ENCODE measurements at places on chromosomes 11 and 22.
A peak's percentile ranks its signal among the peaks of the same experiment; 100 is the strongest.

DNA sequence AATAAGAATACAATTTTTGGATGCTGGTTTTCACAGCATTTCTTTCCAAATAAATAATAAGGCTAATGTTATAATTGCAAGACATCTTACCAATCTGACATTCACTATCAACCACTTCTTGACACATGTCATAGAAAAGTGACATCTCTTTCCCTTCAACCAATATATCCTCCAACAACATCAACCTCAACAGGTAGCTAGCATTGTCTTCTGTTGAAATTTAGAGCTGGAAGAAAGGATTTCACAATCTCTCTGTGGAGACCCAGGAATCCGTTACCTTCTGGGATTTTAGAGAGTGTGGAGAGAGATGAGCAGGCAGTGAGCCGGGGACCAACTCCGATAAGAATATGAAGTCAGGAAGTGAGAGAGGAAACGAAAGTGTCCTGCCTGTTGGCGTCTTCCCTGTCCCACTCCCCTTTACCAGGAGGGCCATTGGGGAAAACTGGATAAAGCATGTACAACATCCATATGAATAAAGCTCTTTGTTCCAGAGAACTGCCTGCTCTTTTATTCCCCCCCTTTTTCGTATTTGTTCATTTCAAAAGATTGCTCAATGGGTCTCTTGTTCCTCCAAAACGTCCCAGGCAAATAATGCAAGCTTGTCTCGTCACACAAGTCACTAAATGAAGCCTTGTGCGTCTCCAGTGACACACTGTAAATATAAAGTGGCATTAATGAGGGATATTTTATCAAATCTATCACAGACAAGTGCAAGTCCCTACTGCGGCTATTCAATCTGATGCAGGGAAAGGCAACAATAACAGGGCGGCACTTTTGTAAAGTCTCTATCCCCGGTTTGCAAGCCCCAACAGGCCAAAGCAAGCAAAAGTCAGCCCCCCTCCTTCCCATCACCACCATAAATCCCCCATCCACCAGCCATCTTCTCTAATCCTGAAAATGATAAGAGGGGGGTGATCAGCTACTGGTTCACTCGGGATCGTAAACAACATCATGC lies 3.4 kb downstream of the CADM1 start:
- DNase-seq, result no peak

DNA sequence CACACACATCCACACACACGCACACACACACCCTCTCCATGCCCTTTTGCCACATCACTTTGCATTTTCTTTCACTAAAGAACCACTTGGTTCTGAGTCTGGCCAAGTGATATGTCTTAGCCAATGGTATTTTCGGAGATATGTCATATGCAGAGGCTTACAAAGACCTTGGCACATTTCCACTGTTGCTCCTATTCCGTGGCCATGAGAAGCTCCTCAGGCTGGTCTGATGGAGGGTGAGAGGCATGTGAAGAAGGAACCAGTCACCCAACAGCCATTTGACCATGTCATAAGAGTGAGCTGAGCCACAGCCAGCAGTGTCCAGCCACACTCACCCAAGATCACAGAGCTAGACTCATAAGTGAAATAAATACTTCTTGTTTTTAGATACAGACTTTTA lies 212.6 kb upstream of the NAV2 start:
- DNase-seq, result no peak

DNA sequence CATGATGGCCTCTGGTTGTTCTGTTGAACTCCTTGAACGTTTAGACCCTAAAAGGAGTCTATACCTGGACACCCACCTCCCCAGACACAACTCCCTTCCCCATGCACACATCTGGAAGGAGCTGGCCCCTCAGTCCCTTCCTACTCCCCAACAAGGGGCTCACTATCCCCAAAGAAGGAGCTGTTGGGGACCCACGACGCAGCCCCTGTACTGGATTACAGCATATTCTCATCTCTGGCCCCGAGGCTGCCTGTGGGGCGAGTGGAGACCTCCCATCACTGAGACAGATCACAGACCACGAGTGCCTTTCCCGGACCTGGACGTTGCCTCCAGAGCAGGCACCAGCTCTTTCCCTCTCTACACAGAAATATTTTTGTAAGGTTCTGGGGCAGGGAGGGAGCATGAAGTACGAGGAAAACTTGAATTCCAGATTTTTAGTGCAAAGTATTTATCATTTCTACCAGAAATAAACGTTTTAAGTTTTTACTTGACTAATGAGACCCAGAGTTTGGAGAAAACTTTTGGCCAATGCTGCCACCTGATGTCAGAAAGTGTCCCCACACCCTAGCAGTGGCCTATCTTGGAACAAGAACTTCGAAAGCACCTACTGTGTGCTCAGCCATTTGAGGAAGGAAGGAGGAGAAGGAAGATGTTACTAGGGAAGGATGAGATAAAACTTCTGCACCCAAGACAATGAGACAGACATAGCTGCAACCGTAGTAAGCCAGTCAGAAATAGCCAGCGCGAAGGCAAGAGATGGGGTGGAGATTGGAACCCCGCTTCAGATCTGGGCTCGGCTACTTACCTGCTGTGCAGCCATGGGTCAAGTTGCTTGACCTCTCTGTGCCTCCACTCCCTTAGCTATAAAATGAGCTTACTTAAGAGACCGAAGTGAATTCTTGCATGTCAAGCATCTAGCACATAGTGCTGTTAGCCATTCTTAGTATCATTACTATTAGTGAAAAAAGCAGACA lies 10.2 kb upstream of the POU2F3 start:
- DNase-seq, result no peak

- no peak for DNase-seq
Measured at GRCh38 chr11:27896096-27896495, 195.8 kb upstream of the BDNF start.

- no peak for DNase-seq
Measured at GRCh38 chr22:17990147-17990546, 34.2 kb downstream of the MICAL3 start.

GRCh38 chr22:30293026-30293425 lies 3.7 kb upstream of the CASTOR1 start:
- DNase-seq, result no peak

DNA sequence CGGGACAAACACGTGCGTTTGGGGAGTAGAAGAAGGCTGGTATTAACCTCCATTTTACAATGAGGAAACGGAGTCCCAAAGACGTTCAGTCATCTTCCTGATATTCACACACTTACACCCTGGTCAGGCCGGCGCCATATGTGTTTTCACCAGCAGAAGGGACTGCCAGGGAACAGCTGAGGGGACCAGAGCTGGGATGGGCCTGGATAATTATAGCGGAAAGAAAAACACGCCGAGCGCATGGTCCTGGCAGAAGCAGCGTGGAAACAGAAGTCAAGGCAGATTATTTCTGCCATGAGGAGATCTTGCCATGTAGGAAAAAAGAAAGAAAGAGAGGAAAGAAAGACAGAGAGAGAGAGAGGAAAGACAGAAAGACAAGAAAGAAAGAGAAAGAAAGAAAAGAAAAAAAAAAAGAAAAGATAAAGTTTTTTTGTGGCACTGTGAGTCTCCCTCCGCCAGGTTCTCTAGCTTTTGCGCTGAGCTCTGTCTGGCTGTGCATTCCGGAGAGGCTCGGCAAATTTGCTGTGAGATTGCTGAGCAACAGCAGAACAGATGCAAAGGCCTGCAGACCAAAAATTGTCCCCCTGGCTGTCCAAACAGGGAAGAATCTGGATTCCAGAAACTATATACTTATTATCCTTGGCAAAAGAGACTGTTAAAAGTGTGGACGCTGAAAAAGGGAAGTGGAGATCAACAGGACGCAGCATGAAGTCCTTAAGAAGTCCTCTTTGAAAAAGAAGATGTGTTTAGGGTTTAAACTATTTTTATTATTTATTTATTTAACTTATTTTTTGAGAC lies 1.3 kb upstream of the UCP2 start:
- no peak for DNase-seq

DNA sequence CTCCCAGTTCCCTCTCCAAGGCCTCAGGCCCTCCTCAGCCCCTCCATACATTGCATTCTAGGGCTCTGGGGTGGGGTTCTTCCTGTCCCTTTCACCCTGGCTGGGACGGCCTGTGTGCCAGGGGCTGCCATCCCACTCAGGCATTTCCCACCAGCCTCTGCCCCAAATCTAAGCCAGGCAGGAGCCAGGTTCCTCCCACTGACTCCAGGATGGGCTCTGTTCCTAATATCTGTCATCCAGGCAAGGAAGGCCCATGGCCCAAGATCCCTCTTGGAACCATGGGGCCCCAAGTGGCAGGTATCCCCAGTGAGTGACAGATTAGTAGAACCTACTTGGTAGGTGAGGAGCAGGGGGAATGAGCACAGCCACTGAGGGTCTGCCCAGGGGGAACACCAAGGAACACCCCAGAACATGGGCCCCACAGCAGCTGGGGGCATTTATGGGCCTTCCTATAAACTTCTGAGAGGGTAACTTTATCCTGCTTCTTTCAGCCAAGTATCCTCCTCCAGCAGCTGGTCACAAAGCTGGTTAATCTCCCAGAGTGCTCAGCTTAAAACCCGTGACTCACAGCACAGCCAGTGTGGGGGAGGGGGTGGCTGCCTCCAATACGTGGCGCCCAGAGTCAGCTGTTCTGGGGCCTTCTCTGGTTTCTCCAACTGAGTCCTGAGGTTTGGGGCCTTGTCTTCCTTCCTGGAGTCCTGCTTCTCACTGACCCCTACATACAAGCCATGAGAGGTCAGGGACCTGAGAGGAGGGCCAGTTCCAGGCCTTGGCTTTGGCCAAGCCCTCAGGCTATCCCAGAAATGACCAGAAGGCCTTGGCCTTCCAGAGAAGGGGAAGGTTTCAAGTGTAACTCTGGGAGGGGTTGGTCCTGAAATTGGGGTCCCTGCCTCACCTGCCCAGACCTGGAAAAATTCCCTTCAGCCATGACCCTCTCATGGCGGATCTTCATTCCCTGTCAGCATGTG lies 19.9 kb upstream of the MYOD1 start:
- no peak for DNase-seq

- DNase-seq, result no peak
Measured at GRCh38 chr11:15970506-15971214, 385.7 kb downstream of the SOX6 start.

DNA sequence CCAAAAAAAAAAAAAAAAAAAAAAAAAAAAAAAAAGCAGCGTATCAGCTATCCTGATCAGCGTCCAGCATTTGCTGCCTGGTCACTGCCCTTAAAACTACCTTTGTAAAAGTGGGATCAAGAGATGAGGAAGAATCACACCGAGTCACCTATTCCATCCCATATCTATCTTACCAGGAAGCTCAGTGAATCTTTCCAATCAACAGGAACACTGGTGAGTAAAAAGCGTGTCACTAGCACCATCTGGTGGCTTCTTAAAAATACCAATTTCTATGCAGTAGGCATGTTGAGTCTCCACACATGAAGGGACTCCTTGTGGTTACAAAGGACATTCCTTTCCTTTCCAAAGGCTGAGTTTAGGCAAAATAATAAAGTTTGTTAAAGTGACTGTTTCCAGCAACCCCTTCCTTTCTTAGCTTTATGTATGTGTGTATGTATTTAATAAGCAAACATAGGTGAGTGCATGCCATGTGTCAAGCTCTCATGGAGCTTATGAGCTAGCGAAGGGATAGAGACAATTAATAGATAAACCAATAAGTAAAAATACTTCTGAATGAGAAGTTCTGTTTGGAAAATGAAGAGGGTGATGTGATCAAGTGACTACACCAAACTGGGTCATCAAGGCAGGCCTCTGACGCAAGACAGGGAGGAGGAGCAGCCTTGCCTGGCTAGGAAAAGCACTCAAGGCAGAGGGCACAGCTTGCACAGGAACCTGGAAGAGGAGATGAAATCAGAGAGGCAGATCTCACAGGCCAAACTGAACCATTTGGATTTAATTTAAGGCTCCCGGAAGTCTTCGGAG lies 13.9 kb upstream of the TP53AIP1 start:
- DNase-seq, result peak; percentile 37

DNA sequence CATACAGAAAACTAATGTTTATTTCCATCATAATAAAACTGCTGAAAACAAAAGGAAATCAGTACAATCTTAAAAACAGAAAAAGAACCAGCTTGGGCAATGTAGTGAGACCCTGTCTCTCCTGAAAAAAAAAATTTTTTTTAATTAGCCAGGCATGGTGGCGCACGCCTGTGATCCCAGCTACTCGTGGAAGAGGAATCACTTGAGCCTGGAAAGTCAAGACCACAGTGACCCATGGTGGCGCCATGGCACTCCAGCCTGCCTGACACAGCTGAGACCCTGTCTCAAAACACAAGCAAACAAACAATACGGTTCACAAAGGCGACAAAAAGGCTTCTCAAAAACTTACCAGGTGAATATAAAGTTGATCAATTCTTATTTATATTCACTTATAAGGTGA lies 289.7 kb downstream of the BRD1 start:
- no peak for DNase-seq

GRCh38 chr11:32171445-32171844 lies 80.6 kb downstream of the RCN1 start:
- DNase-seq, result no peak

GRCh38 chr11:80584661-80585060 lies 1143.8 kb upstream of the TENM4 start:
- DNase-seq, result no peak

DNA sequence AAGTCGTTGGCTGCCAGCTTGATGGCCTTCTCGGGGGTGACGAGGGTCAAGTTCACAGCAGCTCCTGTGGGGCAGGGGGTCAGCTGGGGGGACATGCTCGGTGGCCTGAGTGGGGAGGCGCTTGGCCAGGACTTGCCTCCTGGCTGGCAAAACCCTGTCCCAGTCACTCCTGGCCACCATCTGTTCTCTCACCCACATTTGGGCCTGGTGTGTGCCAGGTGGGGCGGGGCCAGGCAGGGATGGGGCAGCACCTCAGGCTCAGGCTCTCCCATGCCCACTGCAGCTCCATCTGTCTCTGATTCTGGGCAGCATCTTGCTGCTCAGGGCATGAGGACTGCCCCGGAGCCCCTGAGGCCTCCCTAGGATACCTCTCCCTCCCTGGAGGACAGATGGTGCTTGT lies 3.7 kb upstream of the CEND1 start:
- no peak for DNase-seq

DNA sequence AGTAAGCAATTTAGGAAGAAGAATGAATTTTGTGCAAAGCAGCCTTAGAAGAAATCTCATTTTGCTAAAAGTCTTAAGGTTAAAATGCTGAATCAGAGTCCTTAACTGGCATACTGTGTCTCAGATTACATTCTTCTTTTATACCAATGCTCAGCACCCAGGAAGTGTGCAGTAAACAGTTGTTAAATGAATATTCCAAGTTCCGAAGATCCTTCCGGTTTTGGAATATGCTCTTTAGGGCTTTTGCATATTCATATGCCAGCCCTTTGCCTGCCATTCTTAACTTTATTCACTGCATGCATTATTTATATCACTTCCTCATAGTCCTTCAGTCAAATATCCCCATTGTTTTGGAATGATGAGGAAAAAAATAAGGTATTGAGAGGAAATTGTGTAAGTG lies 242.0 kb downstream of the DDX10 start:
- DNase-seq, result no peak

- DNase-seq, result no peak
Measured at GRCh38 chr11:58334708-58335107, 24.2 kb downstream of the OR5B17 start.

Measured in BE2C (cell line).